ENCODE measurements at places on chromosomes 6 and 20.

GRCh38 chr6:90294989-90295853, 1.4 kb downstream of the BACH2 start:
- DNase-seq, result peak; percentile 76

GRCh38 chr6:111724505-111724904, 118.8 kb upstream of the TRAF3IP2 start:
- DNase-seq, result no peak

- no peak for DNase-seq
Observed at GRCh38 chr20:46701556-46701955, 7.9 kb upstream of the SLC2A10 start.

GRCh38 chr20:12098421-12098820, 180.7 kb downstream of the BTBD3 start:
- DNase-seq, result no peak

DNA sequence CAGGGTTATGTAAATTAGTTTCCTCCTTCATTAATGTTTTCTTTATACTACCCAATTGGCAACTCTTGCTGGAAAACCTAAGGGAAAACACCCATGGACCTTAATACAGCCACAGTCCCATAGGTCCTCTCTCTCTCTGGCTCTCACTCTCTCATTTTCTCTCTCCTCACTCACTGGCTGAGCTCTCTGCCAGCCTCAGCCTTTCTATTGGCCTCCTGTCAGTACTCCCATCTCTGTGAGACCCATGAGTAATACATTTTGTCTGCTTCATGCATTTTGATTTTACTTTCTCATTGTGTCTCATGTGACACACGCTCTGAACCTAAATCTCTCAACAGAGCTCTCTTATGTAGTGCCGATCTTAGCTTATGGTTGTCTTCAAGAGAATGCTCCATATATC, 907.5 kb downstream of the C6orf118 start:
- no peak for DNase-seq

DNA sequence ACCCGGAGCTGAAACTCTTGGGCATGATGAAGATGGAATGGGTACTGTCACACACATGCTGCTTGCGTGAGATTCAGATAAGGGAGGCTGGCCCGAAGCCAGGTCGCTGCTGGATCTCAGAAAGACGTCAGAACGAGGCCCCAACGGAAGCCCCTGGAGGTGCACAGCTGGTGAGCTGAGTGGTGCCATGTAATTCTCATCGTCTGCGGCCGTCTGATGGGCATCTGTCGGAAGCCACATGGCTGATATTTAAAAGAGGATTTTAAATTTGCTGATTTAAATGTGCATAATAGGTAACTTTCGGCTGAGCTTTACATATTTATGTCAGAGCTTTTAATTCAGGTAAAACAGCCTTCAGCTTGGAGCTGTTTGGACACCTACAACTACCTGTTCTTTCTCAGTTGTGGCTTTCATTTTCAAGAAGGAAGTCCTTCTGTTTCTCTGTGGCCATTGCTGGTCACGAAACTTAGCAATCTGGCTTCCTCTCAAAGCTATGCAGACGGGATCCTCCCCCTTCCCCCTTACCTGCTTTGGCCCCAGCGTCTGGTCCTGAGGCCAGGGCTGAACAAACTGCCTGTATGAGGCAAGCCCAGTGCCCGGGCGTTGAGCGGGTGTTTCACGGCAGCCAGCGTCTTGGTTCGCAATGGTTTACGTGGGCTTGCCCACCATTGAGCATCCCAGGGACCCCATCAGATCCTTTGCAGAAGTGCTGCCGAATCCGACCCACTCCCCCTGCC, 9.2 kb downstream of the SLCO4A1 start:
- peak; percentile 86 for DNase-seq

GRCh38 chr6:127092466-127092865, 26.0 kb upstream of the RSPO3 start:
- no peak for DNase-seq

Measured in CD4-positive, alpha-beta T cell treated with Interleukin-1 beta for 1 hour (primary cell).